ENCODE measurements at places on chromosomes 13 and 19.
A peak's percentile ranks its signal among the peaks of the same experiment; 100 is the strongest.

DNA sequence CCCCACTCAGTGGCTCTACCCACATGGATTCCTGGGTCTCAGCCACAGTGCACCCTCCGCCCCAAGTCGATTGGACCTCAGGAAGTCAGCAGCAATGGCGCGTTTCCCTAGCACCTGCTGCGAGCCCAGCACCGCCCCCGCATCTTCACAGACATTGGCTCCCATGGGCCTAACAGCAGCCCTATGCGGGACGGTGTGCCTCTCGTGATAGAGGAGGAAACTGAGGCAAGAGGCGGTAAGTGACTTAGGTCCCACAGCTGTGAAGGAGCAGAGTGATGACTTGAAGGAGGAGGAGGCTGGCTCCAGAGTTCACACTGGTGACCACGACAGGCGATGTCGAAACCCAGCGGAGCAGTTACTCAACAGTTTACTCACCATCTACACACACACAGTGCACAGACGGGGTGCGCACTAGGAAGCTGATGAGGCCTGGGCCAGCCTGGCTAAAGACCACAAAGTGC lies 104.5 kb upstream of the SOX1 start:
- no peak for DNase-seq

GRCh38 chr13:99359528-99359927 lies 52.3 kb upstream of the GPR183 start:
- DNase-seq = no peak

- DNase-seq = no peak
Measured at GRCh38 chr19:5826531-5827341, 12.8 kb downstream of the FUT6 start.

GRCh38 chr19:5032101-5032967 lies 63.4 kb downstream of the KDM4B start:
- DNase-seq = no peak

- no peak for DNase-seq
Measured at GRCh38 chr13:71663431-71663830, 203.6 kb downstream of the DACH1 start.

GRCh38 chr19:4909156-4909896 lies at the start of gene UHRF1:
UHRF1 (plus strand) TSS chr19:4909501; CDS start chr19:4910886, 1,385 bp downstream.
- no peak for DNase-seq

DNA sequence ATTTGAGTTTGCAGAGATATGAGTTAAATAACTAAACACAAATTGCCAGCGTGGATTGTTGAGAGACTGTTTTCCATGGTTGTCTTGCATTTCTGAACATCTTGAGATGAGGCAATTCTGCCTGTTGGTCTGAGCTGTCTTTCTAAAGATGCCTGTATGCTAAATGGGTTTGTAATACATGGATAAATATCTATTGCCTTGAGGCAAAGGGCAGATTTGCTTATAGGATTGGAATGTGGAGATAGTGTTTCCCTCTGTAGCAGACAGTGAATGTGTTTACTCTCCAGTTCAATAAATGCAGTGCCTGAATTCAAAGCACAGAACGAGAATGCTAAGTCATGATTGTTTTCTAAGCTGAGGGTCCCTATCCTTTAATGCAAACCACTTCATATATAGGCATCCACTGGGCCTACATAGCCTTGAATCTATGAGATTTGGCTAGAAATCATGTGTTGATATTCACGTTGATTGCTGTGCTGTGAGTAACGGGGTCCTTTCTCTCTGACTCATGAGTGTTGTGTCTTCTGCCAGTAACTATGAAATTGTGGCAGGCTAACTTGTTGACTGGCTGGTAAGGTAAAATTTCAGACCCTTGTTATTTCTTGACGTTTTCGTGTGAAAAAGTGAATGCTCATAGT lies 2554.8 kb downstream of the PCDH9 start:
- no peak for DNase-seq

GRCh38 chr13:43042410-43042921 lies 19.1 kb downstream of the DNAJC15 start:
- DNase-seq = no peak

GRCh38 chr13:30178976-30179375 lies 128.4 kb downstream of the KATNAL1 start:
- no peak for DNase-seq

DNA sequence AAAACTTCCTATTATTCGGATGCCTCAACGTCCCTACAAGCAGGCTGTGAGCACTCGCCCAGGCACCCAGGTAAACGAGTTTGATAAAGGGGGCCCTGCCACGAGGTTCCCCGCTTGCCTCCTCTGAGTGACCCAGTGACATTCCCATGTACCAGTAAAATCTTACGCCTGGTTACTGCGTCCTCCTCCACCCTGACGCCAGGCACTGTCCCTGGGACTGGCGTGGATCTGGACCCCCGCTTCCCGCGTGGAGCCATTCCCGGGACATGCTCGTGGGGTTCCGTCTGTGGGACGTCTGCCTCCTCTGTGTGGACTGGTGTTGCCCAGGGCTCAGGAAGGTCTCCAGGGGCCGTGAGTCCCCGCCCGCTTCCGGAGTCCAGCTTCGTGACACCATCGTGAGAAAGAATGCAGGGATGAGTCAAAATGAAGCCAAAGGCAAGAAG lies 407 bp upstream of the ZNF550 start:
- DNase-seq = peak; percentile 23

- no peak for DNase-seq
Measured at GRCh38 chr19:54149021-54149812, 10.3 kb downstream of the LENG1 start.

GRCh38 chr19:53102206-53102755 lies 941 bp downstream of the ZNF160 start:
- DNase-seq = no peak

GRCh38 chr13:34349091-34349722 lies 531.3 kb downstream of the RFC3 start:
- DNase-seq = no peak

GRCh38 chr19:41801792-41802211 lies 5.4 kb downstream of the CEACAM3 start:
- no peak for DNase-seq

DNA sequence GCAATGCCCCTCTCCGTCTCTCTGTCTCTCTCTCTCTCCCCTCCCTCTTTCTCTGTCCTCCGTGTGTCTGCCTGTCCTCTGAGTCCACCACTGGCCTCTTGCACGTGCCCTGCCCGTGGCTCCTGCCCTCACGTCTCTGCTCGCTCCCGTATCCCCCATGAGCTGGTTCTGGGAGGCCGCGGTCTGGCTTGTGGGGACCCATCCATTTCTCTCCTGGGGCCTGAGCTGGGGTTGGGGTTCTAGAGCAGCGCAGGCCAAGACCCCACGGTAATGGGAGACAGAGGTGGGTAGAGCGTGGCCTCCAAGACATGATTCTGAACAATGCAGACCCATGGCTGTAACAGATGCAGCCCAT lies 19.0 kb downstream of the C2CD4C start:
- DNase-seq = no peak

GRCh38 chr19:560121-560520 lies 12.3 kb upstream of the BSG start:
- DNase-seq = no peak

DNA sequence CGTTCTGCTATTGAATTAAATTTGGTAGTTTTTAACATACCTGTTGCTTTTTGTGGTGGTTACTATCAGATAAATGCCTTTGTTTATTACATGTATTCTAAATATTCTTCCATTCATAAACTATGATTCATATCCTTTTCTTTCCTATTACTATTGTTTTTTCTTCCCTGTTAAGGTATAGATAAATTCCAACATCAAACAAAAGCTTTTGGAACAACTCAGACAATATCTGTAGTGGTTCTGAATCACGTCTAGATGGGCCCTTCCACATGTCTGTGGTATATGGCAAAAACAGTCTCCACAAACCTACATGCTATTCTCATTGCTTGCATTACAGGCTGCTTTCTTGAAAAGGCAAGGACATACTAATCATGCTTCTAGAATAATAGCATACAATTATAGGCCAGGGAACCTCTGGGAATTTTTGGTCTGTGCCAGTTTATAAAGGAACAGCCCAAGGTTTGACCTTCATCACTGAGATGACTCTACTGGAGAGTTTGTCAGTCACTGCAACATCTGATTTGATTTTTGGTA lies 6.4 kb downstream of the LRCH1 start:
- no peak for DNase-seq

DNA sequence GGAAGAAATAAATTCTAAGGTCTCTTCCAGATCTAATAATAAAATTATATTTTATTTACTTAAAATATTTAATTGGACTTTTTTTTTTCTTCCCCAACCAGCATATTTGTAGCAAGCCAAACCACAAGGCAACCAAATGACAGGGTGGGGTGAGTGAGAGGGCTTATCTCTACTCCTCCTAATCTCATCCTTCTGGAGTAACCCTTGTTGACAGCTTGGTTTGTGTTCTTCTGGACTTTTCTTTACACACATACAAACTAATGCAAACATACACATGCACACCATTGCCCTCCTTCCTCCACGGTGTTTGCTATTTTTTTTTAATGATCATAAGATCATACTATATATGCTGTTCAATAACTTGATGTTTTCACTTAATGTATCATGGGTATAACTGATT lies 383.1 kb downstream of the DLEU7 start:
- DNase-seq = no peak

GRCh38 chr19:38695317-38695683 lies 47.9 kb downstream of the ACTN4 start:
- DNase-seq = no peak

- no peak for DNase-seq
Measured at GRCh38 chr19:35742121-35742724, at the start of gene IGFLR1. IGFLR1 (minus strand) TSS chr19:35742452; CDS start chr19:35741180, 1,272 bp downstream.

DNA sequence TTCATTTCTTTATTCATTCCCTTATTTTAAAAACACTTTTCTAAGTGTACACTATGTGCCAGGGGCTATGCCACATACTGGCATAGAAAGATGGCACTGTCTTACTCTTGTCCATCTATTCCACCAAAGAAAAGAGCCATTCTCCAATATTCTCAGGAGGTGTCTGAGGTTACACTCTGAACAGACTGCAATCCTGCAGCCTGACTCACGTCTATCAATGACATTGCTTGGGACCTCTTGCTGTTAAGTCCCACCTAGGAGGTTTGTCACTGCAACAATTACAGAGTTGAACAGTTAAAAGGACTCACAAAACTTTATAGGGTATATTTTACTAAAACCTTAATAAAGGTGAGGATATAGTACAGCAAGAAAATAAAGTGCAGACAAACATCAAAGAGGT lies 512.9 kb upstream of the HTR2A start:
- no peak for DNase-seq

- DNase-seq = no peak
Measured at GRCh38 chr13:45055198-45055901, 65.0 kb upstream of the GTF2F2 start.

DNA sequence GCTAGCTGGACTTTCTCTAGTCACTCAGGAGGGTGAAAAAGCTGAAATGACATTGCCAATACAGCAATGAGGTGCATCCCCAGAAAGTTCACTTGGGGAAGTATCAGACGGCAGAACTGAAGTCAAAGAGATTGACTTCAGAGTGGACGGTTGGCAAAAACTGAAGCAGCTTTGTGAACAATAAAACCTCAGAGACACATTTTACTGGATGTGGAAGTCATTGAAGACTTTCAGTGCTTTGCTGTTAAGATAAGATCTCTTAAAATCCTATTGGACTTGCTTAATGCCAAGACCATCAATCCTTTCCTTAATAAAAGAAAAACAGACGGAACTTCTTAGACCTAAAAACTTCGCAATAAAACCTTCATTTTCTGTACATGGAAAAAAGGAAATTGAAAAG lies 103.7 kb downstream of the ABCC4 start:
- no peak for DNase-seq

- no peak for DNase-seq
Measured at GRCh38 chr13:45297456-45298205, 43.4 kb downstream of the TPT1 start.

DNA sequence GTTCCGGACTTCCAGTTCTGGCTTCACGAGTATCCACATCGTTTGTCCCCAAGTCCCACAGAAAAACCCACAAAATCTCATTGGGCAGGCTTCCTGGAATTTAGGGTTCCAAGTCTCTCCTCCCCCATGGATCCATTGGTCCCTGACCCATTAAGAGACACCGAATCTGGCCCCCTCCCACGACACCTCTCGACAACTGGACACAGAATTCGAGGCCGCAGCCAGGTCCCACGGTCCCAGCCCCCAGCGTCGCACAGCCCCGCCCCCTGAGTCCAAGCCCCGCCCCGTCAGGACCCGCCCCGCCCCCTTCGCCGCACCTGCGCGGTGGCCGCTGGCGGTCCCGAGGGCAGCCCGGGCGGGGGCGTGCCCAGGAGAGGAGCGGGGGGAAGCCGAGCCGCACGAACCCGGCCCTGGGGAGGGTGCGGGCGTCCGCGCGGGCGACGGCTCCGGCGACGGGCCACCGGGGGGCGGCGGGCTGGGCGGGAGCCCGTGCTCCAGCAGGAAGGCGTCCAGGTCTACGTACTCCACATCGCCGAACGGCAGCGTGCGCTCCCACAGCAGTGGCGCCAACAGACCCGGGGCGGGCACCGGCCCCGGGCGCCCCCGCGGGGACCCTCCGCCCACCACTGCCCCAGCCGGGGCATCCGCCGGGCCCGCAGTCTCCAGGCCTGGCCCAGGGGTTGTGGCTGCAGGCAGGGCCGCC lies 1.8 kb downstream of the DBP start:
- no peak for DNase-seq

GRCh38 chr19:55495646-55496349 lies 7.6 kb downstream of the SSC5D start:
- DNase-seq = no peak

DNA sequence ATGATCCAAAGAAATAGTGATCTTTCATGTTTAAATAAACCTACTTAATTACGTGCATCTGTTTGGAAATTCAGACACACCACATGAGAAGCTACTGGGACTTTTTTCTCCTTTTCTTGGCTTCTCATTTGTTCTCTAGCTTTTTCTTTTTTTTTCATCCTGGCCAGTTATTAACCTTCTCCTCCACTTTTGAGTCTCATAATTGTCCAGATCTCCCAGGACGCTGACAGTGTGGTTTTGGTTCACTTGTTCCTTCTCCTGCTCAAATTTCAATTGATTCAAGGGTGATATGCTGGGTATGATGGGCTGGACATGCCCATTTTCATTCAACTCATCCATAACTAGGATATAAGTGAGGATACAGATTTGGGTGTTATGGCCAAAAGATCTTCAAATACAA lies 152.3 kb downstream of the TM9SF2 start:
- no peak for DNase-seq

GRCh38 chr19:45918721-45919120 lies 4.1 kb upstream of the NANOS2 start:
- no peak for DNase-seq

GRCh38 chr19:5154799-5155426 lies 185.7 kb downstream of the PTPRS start:
- no peak for DNase-seq

DNA sequence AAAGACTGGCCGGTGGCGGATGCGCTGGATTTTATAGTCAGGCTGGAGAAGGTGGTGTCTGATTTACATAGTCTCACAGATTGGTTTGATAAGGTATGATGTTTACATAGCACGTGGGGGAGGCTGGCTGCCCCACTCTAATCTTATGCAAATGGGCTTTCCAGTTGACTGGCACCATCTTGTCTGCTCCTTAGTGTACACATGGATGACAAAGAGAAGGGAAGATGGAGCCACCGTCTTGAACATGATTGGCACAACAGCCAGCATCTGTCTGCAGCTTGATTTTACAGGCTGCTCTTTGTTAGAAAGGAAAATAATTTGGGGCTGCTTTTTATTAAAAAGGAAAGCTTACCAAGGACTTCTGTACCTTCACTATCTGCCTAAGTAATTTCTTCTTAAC lies 265.2 kb upstream of the MAB21L1 start:
- no peak for DNase-seq
